Muscle of arm (tissue), 14 donors: ENCODE measurements at places on chromosomes 12 and 14.

DNA sequence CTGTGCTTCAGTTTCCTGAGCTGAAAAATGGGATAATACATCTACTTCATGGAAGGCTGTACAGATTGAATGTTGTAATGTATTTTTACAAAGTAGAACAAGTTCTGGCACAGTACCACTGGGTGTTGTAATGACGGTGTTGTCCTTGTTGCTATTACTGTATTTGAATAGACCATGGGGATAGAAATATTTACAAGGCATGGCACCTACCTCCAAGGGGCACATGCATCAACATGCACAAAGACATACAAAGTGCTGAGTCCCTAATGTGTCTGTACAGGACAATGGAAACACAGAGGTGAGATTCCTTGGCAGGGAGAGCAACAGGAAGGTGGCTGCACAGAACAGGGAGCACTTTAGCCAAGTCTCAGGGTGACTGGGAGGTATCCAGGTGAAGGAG is 930.6 kb upstream of the TMEM132C start:
- no peak for DNase-seq

DNA sequence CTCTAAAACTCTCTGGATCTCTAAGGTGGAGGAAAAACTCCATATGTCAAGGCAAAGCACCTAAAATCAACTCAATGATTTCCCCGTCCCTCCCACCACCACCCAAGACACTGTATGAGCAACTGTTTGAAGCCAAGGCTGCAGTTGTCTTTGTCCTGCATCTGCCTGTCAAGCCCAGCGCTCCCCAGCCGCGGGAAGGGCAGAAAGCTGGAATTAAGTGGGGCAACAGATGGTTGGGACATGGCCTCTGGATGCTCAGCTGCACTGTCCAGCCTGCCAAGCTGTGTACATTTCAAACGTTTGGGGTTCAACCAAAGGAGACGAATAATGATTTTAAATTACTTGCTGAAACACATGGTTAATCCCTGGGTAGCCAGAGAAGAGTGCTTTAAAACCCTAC is 42.2 kb upstream of the PTGR2 start:
- no peak for DNase-seq

GRCh38 chr12:98543701-98544100 is 28.3 kb downstream of the TMPO start:
- DNase-seq, result no peak

DNA sequence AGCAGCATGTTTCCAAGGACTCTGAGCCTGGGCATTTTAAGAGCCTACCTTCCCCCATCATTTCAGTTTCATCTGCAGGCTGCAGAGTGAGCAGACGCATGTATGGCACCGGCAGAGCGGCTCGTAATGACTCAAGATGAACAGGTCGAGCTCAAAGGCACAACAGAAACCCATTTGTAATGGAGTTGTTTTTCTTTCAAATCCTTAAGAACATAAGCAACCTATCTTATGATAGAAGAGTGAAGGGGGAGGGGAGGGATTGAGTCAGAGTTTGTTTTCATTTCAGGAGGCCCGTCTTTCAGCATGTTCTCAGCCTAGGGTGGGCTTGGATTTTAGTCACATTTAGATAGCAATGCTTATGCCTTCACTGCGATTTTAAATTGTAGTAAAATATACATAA is 54.9 kb upstream of the CISTR start:
- DNase-seq, result no peak

DNA sequence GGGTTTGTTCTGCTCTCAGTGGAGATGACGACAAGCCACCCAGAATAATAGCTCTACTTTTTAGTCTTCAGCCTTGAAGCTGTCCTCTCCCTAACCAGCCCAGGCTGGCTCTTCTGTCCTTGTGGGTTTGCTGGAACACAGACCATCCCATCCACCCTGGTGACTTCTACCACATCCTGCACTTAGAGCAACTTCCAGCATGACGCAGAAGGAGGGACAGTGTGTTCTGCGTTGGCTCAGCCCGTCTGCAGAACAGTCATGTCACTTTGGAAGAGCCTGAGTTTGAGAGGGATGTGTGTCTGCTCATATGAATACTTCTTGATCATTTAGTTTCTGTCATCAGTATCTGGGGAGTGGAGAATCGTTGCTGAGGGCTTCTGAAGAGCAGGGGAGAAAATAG is 198.0 kb downstream of the CACNA1C start:
- DNase-seq, result no peak

- peak; percentile 24 for DNase-seq
Measured at GRCh38 chr12:96980991-96981414, 73.9 kb downstream of the NEDD1 start.

GRCh38 chr12:6199531-6200255 is 507 bp upstream of the CD9 start:
- DNase-seq, result no peak

- DNase-seq, result no peak
Measured at GRCh38 chr14:93830753-93831461, 42.6 kb upstream of the PRIMA1 start.

DNA sequence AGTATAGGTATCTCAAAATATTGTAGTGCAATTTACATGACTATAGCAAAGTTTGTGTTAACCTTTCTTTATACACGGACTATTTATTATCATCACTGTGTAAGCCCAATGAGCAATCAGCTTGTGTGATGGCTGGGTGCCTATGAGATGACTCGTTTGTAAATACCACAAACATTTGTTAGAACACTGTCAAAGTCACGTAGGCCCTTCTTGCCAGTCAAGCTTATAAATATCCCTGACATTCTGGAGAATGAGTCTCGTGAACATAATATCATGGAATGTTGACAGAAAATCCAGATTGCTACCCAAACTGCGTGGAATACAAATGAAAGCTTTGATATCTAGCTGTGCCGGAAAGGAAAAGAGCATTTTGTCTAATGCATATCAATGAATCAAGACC is 648.3 kb upstream of the MDGA2 start:
- DNase-seq, result no peak

- DNase-seq, result peak; percentile 46
Measured at GRCh38 chr12:114403690-114404066, 2.3 kb downstream of the TBX5 start.

DNA sequence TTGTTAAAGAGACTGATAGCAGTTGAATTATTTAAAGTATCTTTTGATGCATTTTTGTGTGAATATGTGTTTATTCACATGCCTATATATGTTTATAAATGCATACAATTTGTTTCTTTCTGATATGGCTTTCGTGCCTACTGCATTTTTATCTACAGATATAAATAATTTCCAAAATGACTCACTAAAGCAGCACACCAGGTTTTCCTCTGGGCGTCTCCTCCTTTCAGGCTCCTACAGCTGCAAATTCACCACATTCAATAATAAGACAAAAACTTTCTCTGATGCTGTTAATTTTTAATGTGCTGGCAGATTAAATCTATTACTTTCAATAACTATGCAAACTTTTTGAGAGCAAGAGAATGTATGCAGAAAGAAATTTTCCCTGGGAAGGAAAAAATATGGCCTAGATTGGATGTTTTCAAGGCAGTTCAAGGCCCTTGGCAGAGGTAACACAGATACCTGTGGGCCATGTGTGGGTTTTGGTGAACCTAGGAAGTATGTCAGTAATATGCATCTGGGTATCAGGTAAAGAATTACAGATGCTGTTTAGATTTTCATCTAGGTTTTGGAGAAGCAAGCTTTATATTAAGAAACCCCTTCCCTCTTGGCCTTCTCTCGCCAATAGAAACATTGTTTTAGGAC is 381.8 kb downstream of the EGLN3 start:
- no peak for DNase-seq

GRCh38 chr12:49070971-49071370 is 1.2 kb upstream of the RHEBL1 start:
- DNase-seq, result no peak

DNA sequence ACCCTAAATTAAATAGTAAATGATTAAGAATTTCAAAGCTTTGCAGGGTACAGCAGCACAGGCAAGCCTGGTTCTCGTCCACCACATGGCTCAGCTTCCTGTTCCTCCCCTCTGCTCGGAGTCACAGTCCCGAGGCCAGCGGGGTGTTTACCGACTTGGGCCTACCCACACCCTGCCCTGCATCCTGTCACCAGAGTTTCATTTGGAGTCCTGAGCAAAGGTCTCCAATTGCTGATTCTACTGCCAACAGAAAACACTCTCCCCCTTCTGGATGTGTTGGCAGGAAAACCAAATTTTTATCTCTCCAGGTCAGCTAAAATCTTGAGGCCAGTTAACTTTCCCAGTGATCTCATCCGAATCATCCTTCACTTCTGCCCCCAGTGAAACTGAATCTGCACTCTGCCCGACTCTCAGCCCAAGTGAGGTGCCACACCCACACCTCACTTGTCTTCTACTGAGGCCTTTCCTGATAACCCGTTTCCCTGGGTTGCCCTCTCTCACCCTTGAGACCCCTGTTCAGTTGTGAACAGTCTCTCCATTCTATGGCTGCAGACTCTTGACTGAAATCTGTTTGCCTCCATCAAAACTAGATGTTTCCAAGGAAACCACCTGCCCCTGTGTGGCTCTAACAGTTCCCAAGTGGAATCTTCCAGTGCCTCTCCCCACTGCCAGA is 71.2 kb downstream of the VCPKMT start:
- peak; percentile 63 for DNase-seq

GRCh38 chr12:93918262-93918661 is 230.1 kb upstream of the PLXNC1 start:
- peak; percentile 24 for DNase-seq

DNA sequence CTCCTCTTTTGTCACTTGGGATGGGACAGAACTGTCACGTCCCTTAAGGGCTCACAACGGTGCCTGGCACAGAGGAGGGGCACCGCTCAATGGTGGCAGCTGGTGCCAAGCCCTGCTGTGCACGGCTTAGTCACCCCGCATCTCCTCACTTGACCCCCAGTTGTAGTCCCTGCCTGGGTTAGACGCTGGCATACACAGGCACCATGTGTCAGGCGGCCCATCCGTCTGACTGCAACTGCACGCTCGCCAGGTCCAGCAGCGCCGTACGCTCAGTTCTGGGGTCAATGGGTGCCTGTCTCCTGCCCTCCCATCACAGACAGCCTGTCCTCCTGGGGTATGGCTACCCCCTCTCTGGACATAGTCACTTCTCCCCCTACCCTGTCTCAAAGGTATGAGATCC is 1.6 kb upstream of the PACS2 start:
- DNase-seq, result no peak

- no peak for DNase-seq
Measured at GRCh38 chr14:99327458-99328250, 55.7 kb upstream of the BCL11B start.

DNA sequence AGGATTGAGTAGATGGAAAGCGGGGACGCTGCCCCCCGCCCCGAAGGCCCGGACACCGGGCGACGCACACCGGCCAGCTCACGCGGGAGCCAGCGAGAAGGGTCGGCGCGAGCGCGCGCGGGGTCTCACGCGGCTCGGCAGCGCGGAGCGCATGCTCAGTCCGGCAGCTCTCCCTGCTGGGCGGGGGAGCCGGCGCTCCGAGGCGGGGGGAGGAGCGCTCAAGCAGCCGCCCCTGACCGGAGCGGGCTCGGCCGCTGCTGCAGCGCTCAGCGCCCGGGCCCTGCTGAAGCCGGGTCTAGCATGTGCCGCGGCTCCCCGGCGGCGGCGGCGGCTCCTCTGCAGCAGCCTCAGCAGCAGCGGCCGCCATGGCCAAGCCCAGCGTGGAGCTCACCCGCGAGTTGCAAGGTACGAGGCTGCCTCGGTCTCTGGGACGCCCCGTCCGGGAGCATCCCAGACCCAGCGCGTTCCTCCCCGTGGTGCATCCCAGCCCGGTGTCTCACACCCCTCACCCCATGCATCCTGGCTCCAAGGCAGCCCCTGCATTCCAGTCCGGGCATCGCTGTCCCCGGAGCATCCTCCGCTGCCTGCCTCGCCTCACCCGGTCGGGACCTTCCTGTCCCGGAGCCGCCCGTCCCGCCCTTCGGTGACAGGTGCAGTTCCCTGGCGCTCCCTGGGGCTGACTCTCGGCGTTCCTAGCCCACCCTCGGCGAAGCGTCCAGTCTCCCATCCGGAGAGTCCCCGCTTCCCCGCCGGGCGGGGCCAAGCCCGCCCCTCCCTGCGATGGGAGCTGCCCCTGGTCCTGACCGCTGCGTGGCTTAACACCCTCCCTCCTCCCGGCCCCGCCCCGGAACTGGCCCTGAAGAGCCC is at the start of gene CARMIL3:
TSS of gene CARMIL3 (plus strand) at position 221 of the 867 bp plus-strand sequence. CDS start at position 366, 145 bp downstream.
- peak; percentile 44 for DNase-seq

GRCh38 chr12:3083921-3084347 is 6.8 kb downstream of the TSPAN9 start:
- no peak for DNase-seq

DNA sequence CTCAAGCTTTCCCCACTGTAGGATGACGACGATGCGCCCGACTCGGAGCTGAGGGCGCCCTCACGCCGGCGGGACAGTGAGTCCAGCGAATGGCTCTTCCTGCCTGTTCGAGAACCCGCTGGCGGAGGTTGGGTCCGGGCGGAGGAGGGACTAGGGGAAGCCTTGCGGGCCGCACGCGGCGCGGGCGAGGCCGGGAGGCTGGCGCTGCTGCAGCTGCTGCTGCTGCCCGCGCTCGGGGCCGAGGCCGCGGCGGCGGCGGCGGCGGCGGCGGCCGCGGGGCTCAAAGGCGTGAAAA is 1.9 kb downstream of the CCDC177 start:
- no peak for DNase-seq

DNA sequence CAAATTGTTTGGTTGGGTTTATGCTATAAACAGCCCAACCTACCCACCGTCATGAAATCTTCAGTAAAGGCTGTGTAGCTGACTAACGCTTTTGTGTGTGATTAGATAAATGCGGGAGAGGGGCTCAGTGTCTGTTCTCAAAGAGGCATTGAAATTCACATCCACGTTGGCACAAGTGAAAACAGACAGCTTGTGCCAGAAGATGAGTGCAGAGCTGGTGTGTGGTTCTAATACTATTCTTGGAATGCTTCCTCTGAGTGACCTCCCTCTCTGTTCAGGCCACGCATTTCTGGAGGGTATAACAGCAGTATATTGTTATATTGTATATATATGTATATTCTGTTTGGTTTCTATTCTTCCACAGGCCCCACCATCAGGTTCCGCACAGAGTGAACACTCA is 263.8 kb downstream of the APAF1 start:
- no peak for DNase-seq

DNA sequence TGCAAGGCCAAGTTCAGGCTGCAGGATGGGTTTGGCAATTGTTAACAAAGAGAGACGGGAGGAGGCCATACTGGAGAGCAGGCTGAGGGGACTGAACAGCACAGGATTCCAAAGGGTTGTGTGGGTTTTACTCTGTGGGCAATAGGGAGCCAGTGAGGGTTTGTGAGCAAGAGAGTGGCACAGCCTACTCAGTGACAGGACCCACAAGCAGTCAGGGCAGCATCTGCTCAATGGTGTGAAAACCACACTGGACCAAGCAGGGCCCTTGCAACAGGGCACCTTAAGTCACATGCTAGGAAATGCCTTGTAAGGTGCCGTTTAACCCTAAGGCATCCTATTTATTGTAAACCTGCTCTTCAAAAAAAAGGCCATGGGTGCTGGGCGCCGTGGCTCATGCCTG is 22.0 kb downstream of the SYNE3 start:
- DNase-seq, result no peak
